ENCODE measurements at places on chromosomes 4 and X. TPM values are rescaled to one million over a fixed set of nuclear protein-coding genes. Genes with fewer than 3 reads are reported as not detected.

KCTD8 gene
- polyA plus RNA-seq = 0.13 TPM

PLAC8 gene
- 3.5 TPM for polyA plus RNA-seq

LANCL3 gene
- polyA plus RNA-seq = 0.18 TPM

MAGED4 gene
- polyA plus RNA-seq = 9.3 TPM

- no peak for DNase-seq
Measured at GRCh38 chr4:119632216-119632615, 3.6 kb upstream of the PDE5A start.

GRCh38 chr4:79576429-79576753, 168.4 kb upstream of the GK2 start:
- DNase-seq = no peak

DNA sequence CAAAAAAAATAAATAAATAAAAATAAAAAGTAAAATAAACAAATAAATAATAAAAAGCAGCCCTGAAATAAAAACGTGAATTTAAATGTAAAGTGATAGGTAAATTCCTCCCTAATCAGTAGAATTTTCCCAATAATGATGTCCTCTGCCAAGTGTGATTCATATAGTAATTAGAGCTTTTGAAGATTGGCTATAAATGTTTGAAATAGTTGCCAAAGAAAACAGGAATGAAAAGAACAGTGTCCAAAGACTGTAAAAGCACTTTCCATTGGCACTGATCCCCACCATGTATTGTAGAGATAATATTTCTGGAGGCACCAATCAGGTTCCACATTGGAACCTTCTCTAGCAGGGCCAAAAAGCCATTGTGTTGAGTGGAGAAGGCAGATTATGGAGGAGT, 25.9 kb upstream of the SMARCAD1 start:
- no peak for DNase-seq

GRCh38 chr4:113950207-113950606, 29.2 kb downstream of the ARSJ start:
- no peak for DNase-seq

DNA sequence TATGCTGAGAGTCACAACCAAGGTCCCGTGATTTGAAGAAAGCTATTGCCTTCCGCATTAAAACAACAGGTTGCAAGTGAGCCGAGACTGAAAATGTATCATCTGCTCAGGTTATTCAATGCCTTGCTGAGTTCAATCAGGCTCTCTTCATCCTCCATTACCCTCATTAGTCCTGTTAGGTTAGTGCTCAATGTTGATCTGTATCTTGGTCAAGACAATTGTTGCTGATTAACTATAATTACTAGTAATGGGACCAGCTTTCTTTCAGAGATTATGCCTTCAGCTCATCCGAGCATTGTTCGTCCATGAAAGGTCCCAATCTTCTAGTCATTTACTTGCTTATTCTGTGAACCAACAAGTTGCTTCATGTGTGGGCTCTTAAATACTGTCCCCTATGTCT, 534.6 kb upstream of the FAM241A start:
- no peak for DNase-seq

GRCh38 chr4:56139241-56139827, 190.6 kb downstream of the CEP135 start:
- DNase-seq = no peak

DNA sequence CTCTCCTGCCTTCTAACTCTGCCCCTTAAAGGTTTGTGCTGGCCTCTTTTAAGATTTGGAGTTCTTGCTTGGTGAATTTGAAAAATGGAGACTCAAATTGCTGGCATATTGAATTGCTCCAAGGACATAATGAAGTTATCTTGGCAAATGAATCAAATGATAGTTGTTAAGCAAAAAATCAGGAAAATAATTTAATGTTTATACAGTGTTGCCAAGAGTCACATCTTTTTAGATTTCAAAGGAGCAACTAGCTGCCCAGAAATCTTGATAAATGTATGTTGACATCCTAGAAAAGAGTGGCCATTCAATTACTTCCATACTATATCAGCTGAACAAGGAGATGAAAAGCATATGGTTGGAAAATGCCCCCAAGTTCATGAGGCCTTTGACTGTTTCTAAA, 610.0 kb upstream of the LCORL start:
- no peak for DNase-seq

DNA sequence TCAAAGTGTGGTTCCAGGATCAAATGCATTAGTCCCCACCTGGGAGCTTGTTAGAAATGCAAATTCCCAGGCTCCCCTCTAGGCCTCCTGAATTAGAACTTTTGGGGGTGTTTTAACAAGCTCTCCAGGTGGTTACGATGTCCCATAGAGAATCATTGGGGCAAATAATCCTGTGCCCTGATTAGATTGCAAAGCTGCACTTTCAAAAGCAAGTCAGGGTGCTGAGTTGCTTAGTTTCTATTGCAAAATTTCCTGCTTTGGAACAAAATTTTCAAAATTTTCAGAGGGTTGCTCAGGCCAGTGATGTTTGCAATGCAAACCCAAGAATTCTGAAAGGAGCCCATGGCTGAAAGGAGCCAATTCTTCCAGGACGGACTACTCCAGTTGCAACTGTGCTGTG, 71.0 kb downstream of the MGST2 start:
- no peak for DNase-seq

DNA sequence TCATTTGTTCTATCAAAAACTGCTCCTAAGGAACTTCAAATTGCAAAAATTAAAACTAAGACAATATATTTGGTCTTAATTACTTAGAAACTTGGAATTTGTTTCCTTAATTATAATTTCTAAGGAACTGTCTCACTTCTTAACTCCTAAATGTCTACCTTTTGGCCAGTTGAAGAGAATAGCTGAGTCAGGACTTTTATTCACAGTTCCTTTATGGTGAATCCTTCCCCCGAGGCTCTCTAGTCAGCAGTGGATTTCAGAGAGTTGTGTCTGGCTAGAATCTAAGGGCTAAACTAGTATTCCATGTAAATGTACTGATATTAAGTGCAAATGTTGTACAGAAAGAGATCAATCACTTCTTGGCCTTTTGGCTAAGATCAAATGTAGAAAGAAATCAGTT, 69.3 kb downstream of the AMMECR1 start:
- DNase-seq = no peak

GRCh38 chrX:31449081-31449480, 377.2 kb upstream of the FTHL17 start:
- no peak for DNase-seq

DNA sequence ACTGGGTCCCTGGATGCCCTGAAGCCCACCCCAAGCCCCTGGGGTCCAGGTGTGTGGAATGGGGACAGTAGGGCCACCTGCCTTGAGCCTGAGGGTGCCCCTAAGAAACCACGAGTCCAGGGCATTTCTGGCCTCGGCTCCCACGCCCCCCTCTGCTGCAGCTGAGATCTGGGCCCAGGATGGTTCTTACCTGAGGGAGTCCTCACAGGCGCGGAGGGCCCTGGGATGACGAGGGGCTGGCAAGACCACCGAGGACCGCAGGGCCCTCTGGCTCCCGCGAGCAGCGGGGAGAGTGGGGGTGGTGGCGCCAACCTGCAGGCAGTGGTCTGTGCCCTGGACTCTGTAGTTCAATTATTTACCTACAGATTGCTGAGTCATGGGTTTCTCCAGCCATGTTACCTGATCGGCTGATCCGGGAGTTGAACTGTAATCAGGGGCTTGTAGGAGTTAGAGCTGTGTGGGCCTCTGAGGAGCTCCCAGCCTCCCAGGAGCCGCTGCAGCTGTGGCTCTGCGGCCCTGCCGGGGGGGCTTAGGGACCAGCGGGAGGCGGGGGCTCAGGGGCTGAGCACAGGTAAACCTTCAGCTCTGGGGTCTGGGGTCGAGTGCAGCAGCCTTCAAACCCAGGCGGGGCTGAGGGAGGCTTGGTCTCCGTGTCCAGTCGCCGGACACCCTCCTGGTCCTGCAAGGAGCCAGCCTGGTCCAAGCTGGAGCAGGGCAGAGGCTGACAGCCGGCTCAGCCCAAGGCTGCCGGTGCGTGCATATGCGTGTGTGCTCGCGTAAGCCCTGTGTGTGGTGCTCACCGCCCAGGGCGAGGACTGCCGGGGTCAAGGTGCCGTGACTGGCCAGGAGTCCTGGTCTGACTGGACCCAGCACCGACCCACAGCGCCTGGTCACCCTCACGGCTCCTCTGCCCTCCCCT, at the start of gene SLC26A1:
Gene SLC26A1, minus strand, starts transcription at position 294 of the 919 bp plus-strand sequence. CDS start 1,701 bp downstream, outside the sequence.
- no peak for DNase-seq

DNA sequence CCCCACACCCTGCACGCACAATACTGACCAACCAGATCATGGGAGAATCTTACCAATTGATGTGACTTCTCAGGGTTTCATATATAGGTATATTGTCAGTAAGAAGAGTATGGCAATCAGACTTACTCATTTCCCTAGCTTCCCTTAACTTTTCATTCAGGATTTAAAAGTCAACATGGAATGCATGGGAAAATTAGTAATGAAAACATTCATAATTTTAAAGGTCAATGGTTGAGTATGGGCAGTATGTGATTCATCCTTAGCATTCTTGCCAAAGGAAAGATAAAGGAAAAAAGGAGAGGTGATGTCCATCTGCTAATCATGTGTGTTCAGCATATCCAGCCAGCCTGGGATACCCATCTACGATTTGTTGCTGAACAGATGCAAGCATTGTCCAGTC, 4.0 kb downstream of the DIPK2B start:
- no peak for DNase-seq

DNA sequence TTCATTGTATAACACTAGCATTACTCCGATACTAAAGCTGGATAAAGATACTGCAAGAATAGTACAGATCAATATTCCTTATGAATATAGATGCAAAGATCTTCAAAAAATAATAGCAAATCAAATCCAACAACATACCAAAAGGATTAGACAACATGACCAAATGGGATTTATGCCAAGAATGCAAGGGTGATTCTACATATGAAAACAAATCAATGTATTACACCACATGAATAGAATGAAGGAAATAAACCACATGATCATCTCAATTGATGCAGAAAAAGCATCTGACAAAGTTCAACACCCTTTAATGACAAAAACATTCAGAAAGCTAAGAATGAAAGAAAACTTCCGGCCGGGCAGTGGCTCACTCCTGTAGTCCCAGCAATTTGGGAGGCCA, 42.8 kb downstream of the CUL4B start:
- DNase-seq = no peak

DNA sequence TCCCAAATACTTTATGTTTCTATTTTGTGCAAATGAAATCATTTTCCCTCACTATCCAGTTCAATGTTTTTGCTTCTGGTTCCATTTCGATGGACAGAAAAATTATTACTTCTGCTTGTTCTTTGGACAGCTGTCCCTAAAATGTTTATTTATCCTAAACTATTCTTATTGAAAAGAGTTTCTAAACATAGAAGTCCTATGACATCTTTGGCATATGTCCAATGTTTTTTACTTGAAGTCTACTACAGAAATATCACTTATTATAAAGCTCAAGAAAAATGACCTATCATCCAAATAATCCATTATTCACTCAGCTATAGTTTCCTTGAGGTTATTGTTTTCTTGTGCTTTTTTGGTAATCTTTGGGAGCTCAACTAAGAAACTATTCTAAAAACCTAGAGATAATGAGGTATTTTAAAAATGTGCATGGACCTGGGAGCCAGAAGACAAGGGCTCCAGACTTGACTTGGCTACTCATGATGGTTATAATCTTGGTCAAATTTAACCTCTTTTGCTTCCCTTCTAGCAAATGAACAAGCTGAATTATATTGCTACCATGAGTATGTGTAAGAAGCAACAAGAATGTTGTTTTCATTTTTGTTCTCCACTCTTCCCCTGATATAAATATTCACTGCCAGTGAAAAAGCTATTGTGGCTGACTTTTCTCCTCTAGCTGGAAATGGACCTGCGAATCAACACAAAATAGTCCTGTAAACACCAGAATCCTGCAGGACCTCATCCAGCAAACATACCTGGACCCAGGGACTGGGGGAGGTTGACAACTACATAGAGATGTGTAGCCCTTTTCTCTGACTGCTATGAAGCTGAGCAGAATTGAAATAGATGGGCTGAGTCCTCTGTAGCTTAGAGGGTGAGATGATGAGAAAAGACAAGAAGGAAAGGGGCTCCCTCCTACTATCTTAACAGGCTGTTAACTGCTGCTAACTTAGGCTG, 137.4 kb downstream of the FRYL start:
- DNase-seq = no peak

All from urinary bladder (tissue), 4 donors.